ENCODE measurements at places on chromosomes 6 and 20.

DNA sequence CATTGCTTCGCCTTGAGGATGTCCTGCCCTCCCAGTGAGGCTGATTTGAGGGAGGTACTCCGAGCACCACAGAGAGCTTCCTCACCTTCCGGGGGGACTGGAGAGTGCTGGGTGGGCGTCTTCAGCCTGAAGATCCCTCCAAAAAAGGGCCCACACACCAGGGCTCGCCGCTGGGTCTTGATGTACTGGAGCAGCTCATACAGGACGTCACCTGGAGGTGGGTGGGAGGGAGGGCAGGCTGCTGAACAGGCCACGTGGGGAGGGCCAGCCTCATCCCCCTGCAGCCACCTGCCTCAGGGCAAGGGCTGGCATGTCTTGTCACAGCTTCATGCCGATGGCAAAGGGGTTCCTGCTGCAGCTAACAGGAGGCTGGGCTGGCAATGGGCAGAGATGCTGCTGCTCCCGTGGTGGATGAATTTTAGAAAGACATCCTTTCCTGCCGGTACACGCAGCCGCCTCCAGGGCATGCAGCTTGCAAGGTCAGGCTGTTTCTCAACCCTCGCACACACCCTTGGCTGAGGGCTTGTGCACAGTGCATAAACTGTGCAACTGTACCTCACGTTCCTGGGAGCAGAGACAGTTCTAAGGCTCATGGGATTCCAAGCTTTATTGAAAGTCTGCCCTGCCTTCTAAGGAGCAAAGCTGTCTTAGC lies 14.0 kb downstream of the ETV7 start:
- DNase-seq, result no peak

- no peak for DNase-seq
These were observed 49.5 kb downstream of the SMAP1 start for GRCh38 chr6:70717038-70717801.

GRCh38 chr6:28839443-28840120 lies 84.2 kb downstream of the TRIM27 start:
- DNase-seq, result no peak

GRCh38 chr20:2952766-2953165 lies 79.5 kb downstream of the PTPRA start:
- no peak for DNase-seq

DNA sequence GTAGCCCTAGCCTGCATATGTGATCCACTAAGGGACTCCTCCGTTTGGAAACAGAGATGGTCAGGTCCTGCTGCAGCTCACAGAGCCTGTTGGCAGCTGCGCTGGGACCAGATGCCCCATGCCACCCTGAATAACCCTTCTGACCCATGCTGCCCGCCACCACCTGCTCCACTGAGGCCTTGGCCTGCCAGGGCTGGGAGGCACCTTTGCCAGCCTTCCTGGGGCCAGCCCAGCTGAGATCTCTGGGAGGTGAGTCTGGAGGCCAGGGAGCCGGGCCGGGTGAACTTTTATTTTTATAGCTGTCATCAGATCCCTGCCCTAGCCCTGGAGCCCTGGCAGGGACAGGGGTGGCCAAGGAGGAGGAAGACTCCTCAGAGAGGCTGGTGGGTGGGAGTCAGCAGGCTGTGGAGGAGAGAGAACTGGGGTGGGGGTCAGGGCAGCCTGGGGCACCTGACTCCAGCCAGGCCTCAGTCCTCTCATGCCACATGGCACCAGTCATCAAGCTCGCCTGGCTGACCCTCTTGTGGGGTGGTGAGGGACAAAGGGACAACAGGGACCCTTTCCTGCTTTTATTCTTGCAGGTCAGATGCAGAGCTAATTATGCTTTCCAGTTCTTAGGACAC lies 10.0 kb downstream of the CEBPB start:
- DNase-seq, result no peak

DNA sequence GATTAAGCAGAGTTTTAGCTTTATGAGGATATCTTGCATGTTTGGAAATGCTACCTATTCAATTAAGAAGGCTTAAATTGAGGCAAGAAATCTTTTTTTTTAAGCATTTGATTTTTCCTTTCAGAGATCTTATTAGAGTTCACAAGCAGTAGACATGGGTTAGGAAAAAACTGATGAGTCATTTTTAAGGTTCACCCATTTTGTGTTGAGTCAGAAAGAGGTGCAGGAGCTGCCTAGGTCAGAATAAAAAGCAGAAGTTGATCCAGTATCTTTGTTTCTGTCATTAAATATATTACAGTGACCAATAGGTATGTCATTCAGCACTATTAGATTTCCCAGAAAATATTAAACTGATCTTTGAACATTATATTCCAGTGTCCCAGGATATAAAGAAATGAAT lies 306.8 kb downstream of the LMBRD1 start:
- no peak for DNase-seq

DNA sequence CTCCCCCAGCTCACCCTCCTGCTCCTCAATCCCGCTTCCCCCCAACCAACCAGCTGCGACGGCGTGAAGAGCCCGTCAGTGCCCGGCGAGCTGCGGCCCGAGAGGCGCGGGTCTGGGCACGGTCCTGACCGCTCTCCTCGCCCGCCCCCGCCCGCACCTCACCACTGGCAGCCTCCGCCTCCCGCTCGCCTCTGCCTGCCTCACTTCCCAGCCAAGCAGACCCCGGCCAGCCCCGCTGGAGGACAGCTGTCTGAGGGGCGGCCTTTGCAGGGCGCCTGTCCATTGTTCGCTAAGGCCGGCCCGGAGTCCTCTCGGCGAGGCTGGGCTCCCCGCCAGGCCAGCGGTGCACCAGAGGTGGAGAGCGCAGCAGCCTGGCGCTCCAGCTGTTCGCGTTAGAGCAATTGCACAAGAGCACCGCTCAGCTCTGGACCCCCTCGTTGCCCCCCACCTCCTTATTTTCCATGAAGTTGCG lies 1.3 kb downstream of the SOBP start:
- DNase-seq, result peak; percentile 15

- peak; percentile 55 for DNase-seq
These were observed 92.1 kb downstream of the FYN start for GRCh38 chr6:111781041-111781708.

DNA sequence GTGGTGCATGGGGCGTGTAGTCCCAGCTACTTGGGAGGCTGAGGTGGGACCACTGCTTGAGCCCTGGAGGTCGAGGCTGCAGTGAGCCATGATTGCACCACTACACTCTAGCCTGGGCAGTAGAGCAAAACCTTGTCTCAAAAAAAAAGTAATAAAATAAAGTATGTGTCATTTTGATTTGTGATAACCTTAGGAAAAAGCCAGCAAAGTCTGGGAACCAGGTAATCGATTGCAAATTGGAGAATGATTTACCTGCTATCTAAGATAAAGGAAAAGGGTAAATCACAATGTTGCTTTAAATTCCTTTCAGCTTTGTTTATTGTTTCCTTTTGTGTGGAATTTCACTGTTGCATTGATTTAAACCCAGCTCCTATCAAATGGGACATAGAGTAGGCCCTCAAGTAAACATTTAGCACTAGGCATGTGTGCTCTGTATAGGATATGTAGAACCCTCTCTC lies 59.0 kb downstream of the SGK1 start:
- no peak for DNase-seq

- no peak for DNase-seq
These were observed 151.3 kb downstream of the DTNBP1 start for GRCh38 chr6:15511248-15512125.
